ENCODE measurements at places on chromosomes 6 and 20. TPM values are rescaled to one million over a fixed set of nuclear protein-coding genes. Genes with fewer than 3 reads are reported as not detected.

GRCh38 chr6:13492357-13492756 lies 5.0 kb upstream of the GFOD1 start:
- H3K4me3 ChIP-seq, result no peak overlapping the region
- DNase-seq, result no peak
- H3K27me3 ChIP-seq, result peaks cover 11% of the 10 kb centered on the region
- no peak overlapping the region for H3K27ac ChIP-seq

DNA sequence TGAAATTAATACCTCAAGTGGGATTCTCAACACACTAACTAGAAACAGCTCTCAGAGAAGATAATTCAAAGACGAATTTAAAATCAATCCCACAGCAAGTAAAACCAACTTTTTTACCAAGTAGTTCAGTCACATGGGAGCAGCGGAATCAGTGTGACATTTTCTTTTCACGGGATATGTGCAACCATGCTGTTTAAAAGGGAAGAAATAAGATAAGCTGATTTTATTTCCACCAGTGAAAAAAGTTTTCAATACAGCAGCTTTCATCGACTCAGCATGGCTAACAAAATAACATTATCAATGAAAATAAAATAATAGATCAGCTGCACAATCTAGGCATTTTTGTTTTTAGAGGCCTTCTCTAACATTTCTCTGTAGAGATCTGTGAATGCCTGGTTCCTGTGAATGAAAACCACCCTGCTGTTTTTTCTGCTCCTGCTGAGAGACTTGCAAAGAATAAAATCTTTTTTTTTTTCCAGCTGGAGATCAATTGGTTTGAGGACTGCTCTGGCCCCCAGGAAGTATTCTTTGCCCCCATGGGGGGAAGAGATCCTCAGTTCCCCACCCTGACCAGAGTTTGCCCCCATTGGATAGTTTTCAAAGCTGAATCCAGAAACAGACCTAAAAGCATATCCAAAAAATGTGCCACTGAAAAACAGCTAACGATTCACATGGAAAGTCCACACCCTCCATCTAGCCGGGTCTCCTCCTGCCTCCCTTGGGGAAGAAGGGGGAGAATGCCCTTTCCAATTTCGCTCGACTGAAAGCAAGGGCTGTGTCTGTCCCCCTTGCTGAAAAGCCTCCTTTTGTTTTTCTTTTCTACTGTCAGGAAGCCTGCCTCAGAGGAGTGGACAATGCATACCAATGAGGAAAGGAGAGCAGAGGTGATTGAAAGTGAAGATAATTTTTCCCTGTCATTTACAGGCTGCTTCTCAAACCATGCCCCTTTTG lies 317.6 kb downstream of the PRKN start:
- no peaks in the 10 kb centered on the region for H3K36me3 ChIP-seq
- H3K4me1 ChIP-seq, result peaks cover 30% of the 10 kb centered on the region
- no peak overlapping the region for H3K4me3 ChIP-seq

GRCh38 chr20:61938839-61939690 lies 126.6 kb downstream of the TAF4 start:
- no peak overlapping the region for H3K27ac ChIP-seq
- H3K4me3 ChIP-seq, result no peak overlapping the region
- no peak for DNase-seq
- no peaks in the 10 kb centered on the region for H3K27me3 ChIP-seq
- H3K36me3 ChIP-seq, result no peaks in the 10 kb centered on the region
- no peaks in the 10 kb centered on the region for H3K4me1 ChIP-seq

DNA sequence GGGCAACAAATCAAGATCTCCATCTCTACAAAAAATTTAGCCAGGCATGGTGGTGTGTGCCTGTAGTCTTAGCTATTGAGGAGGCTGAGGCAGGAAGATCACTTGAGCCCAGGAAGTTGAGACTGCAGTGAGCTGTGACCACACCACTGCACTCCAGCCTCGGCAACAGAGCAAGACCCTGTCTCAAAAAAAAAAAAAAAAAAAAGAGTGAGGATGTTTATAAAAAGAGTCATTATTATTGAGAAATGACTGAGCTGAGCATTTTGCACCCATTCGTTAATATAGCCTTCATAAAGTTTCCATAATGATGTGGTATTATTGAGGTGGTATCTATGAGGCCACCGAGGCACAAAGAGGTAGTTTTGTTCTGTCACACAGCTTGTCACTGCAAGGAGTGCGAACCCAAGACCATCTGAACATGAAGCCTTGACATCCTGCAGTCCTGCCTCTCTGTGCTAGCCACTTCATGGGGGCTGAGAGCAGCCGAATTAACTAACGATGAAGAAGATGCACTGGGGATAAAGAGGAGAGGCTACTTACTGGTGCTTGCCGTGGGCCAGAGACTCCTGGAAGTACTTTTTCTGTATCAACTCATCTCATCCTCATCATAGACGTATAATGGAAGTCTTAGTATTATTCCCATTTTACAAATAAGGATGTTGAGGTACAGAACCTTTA lies 175.5 kb downstream of the BCAS1 start:
- no peak overlapping the region for H3K4me3 ChIP-seq
- H3K27ac ChIP-seq, result no peak overlapping the region
- H3K36me3 ChIP-seq, result no peaks in the 10 kb centered on the region
- no peak for DNase-seq
- H3K27me3 ChIP-seq, result no peaks in the 10 kb centered on the region

- H3K27me3 ChIP-seq, result no peaks in the 10 kb centered on the region
- no peaks in the 10 kb centered on the region for H3K36me3 ChIP-seq
- no peak overlapping the region for H3K27ac ChIP-seq
Observed at GRCh38 chr6:97813889-97814567, 531.0 kb upstream of the MMS22L start.

- H3K4me3 ChIP-seq, result no peak overlapping the region
- H3K27ac ChIP-seq, result peak overlapping the region; percentile 92
- H3K4me1 ChIP-seq, result peaks cover 44% of the 10 kb centered on the region
- peaks cover 25% of the 10 kb centered on the region for H3K27me3 ChIP-seq
- no peaks in the 10 kb centered on the region for H3K36me3 ChIP-seq
Observed at GRCh38 chr6:41255638-41256246, 27.6 kb downstream of the TREML4 start.

GRCh38 chr20:40892642-40893041 lies 136.0 kb upstream of the TOP1 start:
- H3K27me3 ChIP-seq, result peaks cover 15% of the 10 kb centered on the region
- peaks cover 19% of the 10 kb centered on the region for H3K4me1 ChIP-seq
- no peak overlapping the region for H3K27ac ChIP-seq

GRCh38 chr6:34044945-34045595 lies 100.8 kb downstream of the GRM4 start:
- peaks cover 29% of the 10 kb centered on the region for H3K27me3 ChIP-seq
- no peak for DNase-seq
- no peak overlapping the region for H3K27ac ChIP-seq
- no peak overlapping the region for H3K4me3 ChIP-seq
- H3K36me3 ChIP-seq, result no peaks in the 10 kb centered on the region

DNA sequence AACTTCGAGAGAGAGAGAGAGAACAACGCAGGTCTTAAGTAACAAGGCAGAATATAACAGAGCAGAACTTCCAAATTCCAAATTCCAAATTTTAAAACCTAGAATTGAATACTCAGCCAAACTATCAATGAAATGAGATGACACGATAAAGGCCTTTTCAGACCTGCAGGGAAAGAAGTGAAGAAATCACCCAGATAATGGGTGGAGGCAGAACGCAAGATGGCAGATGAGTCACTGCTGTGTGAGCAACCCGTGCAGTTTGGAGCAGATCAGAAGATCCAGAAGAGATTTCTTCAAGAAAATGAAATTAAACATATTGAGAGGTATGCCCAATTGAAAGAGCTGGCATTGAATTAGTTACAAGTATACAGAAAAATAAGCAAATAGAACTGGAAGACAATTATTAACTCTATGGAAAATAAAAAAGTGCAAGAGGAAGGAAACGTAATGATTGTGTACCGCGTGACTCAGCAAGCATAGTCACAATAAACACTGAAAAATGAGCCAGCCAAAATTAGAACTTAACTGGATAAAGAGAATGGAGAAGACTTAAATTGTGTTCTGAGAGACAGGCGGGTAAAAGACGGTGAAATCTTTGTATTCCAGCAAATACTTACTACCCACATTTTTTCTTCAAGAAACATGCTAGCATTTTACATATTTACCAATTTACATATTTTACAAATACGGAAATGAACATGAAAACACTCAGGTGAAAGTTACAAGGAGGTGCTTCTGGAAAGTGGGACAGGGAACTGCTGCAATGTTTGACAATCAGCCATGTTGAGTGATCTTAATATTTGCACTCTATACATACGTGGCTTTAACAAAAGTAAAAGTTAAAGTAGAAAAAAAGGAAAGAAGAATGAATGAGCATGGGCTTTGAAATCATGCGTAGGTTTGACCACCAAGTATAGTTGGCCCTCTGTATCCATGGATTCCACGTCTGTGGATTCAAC lies 87.9 kb upstream of the CDYL start:
- no peak for DNase-seq
- H3K27me3 ChIP-seq, result peaks cover 3% of the 10 kb centered on the region
- peaks cover under 1% of the 10 kb centered on the region for H3K36me3 ChIP-seq
- no peak overlapping the region for H3K27ac ChIP-seq
- no peaks in the 10 kb centered on the region for H3K4me1 ChIP-seq
- no peak overlapping the region for H3K4me3 ChIP-seq

DNA sequence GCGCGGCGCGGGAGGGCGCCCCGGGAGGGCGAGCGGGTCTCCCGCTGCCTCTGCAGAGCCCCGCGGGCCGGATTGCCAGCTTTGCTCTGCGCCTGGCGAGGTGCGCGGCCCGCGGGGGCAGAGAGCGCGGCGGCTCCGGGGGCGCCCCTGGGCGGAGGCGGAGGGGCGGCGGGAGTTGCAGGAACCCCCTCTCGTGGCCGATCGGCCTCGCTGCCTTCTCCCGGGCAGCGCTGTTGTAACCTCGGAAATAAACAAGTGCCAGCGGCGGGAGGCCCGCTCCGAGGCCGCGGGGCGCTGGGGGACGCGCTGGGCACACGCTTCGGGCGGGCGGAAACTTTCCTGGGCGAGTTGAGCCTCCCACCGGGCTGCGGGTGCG lies 1.2 kb downstream of the CDH4 start:
- no peak for DNase-seq
- H3K4me1 ChIP-seq, result peaks cover 7% of the 10 kb centered on the region
- no peak overlapping the region for H3K27ac ChIP-seq

- H3K27me3 ChIP-seq, result peaks cover 21% of the 10 kb centered on the region
- no peaks in the 10 kb centered on the region for H3K4me1 ChIP-seq
- H3K27ac ChIP-seq, result no peak overlapping the region
- no peak for DNase-seq
Observed at GRCh38 chr20:44398335-44398734, 42.8 kb downstream of the HNF4A start.

DNA sequence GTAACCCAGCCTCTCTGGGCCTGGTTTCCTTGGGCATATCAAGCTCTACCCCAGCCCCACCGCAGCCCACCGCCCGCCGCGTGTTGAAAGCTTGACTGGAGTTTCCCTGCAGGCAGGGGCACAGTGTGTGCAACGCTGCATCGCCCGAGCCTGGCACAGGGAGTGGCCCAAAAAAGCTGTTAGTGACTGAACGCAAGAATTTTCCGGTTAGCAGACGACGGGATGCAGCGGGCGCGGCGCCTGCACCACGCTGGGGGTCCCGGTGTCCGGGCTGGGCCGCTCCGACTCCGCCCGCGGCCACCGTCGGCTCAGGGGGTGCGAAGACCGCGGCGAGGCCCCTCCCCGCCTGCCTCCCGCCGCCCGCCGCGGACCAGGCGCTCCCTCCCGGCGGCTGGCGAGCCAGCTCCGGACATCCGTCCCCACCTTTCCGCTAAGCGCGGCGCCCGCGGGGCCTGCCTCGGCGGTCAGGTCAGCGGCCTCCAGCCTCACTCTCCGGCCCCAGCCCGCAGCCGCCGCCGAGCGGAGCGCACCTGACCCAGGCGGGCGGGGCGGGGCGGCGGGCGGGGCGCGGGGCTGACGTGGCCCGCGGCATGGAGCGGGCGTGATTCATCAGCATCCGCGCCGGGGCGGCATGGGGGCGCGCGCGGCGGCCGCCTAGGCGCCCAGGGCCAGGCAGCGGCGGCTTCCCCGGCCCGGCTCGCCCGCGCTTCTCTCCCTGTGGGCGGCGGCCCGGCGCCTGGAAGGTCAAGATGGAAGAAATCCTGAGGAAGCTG lies at the start of gene ARFGEF3:
Gene ARFGEF3, plus strand, starts transcription at position 602 of the 773 bp plus-strand sequence. Its CDS starts 148 bp downstream, at position 750.
- H3K4me3 ChIP-seq, result peak within 1 kb of the TSS; percentile 77
- no peaks in the 10 kb centered on the region for H3K36me3 ChIP-seq
- H3K4me1 ChIP-seq, result peaks cover 14% of the 10 kb centered on the region
- H3K27me3 ChIP-seq, result peaks cover 67% of the 10 kb centered on the region
- peak; percentile 32 for DNase-seq
- H3K27ac ChIP-seq, result no peak within 1 kb of the TSS

- H3K36me3 ChIP-seq, result no peaks in the 10 kb centered on the region
- H3K27me3 ChIP-seq, result peaks cover 2% of the 10 kb centered on the region
- no peak overlapping the region for H3K27ac ChIP-seq
- DNase-seq, result no peak
Observed at GRCh38 chr20:7856756-7857155, 83.5 kb downstream of the HAO1 start.

- H3K4me3 ChIP-seq, result no peak overlapping the region
- H3K27ac ChIP-seq, result no peak overlapping the region
- DNase-seq, result no peak
- no peaks in the 10 kb centered on the region for H3K27me3 ChIP-seq
- H3K36me3 ChIP-seq, result no peaks in the 10 kb centered on the region
Observed at GRCh38 chr20:34964486-34964885, 8.8 kb downstream of the MYH7B start.

DNA sequence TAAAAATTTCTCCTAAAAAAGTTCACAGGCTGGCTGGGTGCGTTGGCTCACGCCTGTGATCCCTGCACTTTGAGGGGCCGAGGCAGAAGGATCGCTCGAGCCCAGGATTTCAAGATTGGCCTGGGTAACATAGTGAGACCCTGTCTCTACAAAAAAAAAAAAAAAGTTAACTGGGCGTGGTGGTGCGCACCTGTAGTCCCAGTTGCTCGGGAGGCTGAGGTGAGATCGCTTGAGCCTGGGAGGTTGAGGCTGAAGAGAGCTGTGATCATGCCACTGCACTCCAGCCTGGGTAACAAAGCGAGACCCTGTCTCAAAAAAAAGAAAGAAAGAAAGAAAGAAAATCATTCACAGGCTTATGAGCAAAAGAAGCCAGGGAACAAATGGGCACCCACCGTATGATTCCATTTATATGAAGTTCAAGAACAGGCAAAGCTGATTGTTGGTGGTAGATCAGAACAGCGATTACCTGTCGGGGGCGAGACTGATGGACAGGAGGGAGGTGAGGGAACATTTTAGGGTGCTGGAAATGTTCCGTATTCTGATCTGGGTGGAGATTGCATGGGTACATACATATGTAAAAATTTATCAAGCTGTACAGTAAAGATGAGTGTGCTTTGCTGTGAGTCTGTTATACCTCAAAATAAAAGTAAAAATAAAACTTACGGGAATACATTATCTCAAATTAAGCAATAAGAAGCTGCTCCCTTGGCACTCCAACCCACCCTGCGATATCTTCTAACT lies 77.1 kb downstream of the FGD2 start:
- DNase-seq, result no peak
- H3K27ac ChIP-seq, result peak overlapping the region; percentile 84
- H3K4me3 ChIP-seq, result no peak overlapping the region

DNA sequence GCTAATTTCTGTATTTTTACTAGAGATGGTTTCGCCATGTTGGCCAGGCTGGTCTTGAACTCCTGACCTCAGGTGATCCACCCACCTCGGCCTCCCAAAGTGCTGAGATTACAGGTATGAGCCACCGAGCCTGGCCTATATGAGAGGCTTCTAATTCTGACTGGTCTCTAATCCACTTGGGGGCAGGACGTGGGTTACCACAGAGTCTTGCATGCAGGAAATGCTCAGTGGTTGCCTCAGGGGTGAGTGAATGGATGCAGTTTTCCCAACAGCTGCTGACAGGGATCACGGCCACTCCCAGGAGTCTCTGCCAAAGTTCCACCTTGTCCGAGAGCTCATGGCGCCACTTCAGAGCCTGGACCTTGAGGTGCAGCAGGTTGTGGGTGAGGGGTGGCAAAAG lies 6.4 kb upstream of the FANCE start:
- H3K27ac ChIP-seq, result no peak overlapping the region
- H3K4me3 ChIP-seq, result no peak overlapping the region
- no peak for DNase-seq

BPIFB4 gene
- not detected for total RNA-seq

SLC22A3 gene
- 1.2 TPM for total RNA-seq

OPN5 gene
- not detected for total RNA-seq

INSM1 gene
- not detected for total RNA-seq
